ENCODE measurements at places on chromosomes 5 and 9.
A peak's percentile ranks its signal among the peaks of the same experiment; 100 is the strongest.

- no peak for DNase-seq
Observed at GRCh38 chr9:91256235-91256634, 105.5 kb downstream of the AUH start.

DNA sequence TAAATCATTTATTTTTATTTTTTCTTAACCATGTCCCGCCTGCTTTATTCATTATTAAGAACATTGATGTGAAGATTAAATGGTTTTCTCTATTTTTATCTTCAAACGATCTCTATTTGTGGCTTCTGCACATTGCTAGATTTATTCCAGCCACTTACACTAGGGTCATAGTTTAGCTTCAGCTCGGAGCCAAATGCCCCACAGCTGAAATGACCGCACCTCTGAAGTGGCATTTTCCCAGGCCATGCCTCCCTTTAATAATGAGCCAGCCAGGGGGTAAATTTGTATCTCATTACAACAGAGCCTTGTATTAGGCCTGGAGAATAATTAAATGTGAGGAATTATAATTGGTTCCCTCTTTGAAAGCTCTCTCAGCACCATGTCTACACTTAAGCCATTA lies 89.4 kb downstream of the DOCK8 start:
- no peak for DNase-seq

- no peak for DNase-seq
Observed at GRCh38 chr5:168712280-168712924, 133.2 kb upstream of the PANK3 start.

GRCh38 chr5:63570752-63571151 lies 391.5 kb downstream of the HTR1A start:
- DNase-seq: no peak

GRCh38 chr9:71936066-71936465 lies 24.6 kb downstream of the C9orf85 start:
- no peak for DNase-seq

DNA sequence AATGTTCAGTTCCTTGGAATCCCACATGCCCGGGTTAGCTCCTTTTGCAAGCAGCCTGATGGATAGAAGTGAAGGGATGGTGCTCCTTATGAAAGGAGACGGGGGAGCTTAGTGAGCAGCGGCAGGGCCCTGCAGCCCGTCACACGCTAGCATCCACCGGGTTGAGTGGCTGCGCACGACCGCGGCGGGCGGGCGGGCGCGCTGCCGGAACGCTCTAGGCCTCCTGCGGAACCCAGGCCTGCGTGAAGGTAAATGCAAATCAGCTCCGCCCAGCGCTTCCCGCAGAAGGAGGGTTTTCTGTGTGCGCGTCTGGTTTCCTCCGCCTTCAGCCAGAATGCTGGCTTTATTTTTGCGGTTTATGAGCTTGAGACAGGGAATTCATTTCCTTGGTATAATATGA lies 19.8 kb downstream of the IL12B start:
- peak; percentile 20 for DNase-seq

- DNase-seq: no peak
Observed at GRCh38 chr9:38313421-38313820, 79.1 kb upstream of the ALDH1B1 start.

GRCh38 chr9:91407580-91408318 lies 15.9 kb downstream of the NFIL3 start:
- no peak for DNase-seq

- DNase-seq: no peak
Observed at GRCh38 chr5:170630226-170630625, 126.4 kb downstream of the KCNIP1 start.

DNA sequence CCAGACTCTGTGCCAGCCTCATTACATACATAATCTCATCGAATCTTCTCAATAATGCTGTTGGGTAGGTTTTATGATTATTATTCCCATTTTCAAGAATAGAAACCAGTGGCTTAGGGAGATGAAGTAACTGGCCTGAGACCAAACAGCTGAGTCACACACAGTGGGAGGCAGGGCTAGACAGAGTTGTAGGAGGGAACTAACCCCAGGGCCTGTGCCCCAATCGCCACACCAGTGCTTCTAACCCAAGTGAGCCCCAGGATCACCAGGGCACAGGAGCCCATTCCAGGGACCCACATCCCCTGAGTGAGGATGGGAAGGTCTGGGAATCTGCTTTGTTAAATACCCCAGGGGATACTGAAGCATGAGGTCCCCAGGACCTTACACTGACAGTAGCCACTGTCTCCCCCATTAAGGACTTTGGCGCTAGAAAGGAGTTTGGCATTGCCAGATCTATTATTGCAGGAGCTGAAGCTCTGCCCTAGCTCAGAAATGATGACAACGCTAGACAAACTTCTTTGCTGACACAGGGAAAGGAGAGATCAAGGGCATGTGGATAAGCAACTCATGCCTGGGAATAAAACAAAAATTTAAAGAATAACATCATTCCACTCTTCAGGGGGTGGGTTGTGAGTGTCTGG lies 63.8 kb upstream of the PPARGC1B start:
- no peak for DNase-seq

DNA sequence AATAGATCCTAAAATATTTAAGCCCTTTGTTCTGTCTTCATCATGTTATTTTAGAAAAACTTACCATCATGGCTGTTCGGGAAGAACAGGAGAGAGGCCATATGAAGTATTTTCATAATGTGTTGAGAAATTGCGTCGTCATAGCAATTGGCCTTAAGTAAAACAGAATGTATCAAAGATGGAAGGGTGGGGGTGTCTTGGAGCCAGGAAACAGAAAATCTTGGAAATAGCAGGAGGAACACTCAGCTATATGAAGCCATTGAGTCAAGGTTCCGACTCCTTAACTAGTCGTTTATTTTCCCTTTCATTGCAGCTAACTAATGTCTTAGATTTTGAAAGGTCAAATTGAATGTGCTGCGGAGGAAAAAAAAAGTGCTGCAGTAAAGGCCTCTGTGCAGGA lies 1.3 kb downstream of the SPTAN1 start:
- no peak for DNase-seq

DNA sequence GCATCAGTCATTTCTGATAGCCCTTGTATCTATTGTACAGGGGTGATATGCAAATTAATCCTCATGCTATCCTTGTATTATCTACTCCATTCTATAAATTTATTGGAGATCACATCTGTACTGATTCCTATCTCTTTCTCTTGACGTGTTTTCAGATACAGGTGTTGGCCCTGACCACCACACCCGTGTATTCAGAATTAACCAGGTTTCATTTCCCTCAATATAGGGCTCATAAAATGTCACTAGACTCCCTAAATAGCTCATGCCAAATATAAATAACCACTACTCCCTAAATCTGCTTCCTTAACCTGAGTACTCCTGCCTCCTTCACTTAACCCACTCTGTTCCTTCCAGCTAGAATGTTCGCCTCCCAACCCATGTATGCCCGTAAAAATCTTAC lies 522.8 kb upstream of the KLF4 start:
- DNase-seq: no peak

GRCh38 chr9:89366711-89367110 lies 48.4 kb downstream of the SECISBP2 start:
- no peak for DNase-seq

GRCh38 chr5:180532268-180532667 lies 38.1 kb downstream of the CNOT6 start:
- DNase-seq: no peak

GRCh38 chr5:8721536-8721935 lies 824.3 kb downstream of the SEMA5A start:
- no peak for DNase-seq

DNA sequence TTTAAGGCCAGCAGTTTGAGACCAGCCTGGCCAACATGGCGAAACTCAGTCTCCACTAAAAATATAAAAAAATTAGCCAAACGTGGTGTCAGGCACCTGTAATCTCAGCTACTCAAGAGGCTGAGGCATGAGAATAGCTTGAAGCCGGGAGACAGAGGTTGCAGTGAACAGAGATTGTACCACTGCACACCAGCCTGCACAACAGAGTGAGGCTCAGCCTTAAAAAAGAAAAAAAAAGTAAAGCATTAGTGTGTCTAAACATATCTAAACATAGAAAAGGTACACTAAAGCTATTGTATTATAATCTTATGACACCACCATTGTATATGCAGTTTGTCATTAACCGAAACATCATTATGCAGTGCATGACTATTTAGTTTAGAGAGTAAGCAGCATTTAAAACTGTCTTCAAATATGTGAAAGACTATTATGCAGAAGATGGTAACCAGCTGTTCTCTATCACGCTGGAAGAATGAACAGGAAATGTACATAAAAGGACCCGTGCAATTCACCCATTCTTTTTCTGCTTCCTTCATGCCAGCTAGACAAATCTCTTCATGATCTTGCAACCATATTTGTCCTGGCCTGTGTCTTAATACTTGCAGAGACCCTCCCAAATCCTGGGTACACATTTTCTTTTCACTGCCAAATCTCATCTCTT lies 58.6 kb downstream of the ITGA1 start:
- no peak for DNase-seq

Measured in activated naive CD8-positive, alpha-beta T cell treated with anti-CD3 and anti-CD28 coated beads, Interleukin-2, amount 50 U/mL, for 24 hours (primary cell).